ENCODE measurements at places on chromosomes 6 and 20.
A peak's percentile ranks its signal among the peaks of the same experiment; 100 is the strongest.

- no peak for DNase-seq
Measured at GRCh38 chr6:7802662-7803061, 76.8 kb downstream of the BMP6 start.

GRCh38 chr6:131825946-131826345, 18.1 kb downstream of the ENPP1 start:
- DNase-seq: no peak

- no peak for DNase-seq
Measured at GRCh38 chr6:75484535-75484934, 9.1 kb downstream of the FILIP1 start.

- no peak for DNase-seq
Measured at GRCh38 chr20:1371202-1371782, 21.6 kb downstream of the FKBP1A start.

- no peak for DNase-seq
Measured at GRCh38 chr6:130111031-130111430, 92.7 kb downstream of the L3MBTL3 start.

DNA sequence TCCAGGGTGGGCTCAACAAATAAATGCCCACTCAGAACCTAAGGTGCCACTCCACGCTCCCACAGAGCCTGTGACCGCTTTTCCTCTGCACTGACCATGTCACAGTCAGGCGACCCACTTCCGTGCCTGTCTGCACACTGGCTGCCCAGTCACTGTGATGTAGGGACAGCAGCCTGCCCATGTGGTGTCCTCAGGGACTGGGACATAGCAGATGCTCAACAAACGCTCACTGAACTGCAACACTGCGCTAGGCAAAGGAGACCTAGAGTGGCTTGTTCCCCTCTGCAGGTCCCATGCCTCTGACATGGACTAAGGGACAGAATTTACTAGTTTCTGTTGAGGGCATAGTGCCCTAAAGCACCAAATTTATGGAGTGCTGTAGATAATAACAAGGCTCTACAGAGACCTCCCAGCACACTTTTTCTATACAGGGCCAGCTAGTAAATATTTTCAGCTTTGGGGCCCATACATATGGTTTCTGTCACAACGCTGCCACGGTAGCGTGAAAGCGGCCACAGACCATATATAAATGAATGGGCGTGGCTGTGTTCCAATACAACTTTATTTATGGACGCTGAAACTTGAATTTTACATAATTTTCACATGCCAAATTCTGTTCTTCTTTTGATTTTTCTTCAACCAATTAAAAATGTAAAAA, 57.8 kb upstream of the MRPS10 start:
- no peak for DNase-seq

DNA sequence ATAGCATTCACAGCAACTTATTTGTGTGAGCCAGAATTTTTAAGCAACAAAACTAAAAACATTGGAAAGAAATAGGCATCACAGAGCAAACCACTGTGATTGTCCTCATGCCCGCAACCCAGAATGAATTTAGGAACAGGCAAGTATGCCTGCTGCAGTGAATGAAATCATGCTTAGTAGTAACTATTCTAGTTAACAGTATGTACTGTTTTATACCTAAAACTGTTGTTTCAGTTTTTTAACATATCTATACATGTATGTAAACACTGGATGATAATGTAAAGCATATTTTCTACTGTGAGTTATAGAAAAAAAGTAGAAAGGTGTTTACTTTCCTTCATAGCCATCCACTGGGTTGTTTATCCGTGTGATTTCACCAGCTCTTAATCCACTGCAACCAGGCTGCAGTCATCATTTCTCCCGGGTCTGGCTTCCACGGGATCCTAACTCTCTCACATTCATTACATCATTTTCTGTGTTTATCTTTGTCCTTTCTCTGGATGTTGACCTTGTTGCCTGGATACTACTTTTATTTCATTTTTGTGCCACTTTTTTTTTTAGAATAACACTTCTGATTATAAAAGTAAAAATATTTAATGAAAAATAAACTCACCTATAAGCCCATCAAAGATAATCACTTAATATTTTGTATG, 3.6 kb upstream of the ARFGEF3 start:
- DNase-seq: no peak

GRCh38 chr6:139587469-139587868, 213.0 kb upstream of the CITED2 start:
- DNase-seq: no peak

- peak; percentile 47 for DNase-seq
Measured at GRCh38 chr20:1033751-1034414, 31.8 kb upstream of the RSPO4 start.

Measured in HAP-1 (cell line).